ENCODE measurements at places on chromosomes 12 and 14.

- DNase-seq, result no peak
These were observed 53.8 kb downstream of the STAB2 start for GRCh38 chr12:103640831-103641230.

- DNase-seq, result no peak
These were observed 142.6 kb downstream of the GPHN start for GRCh38 chr14:66650491-66650911.

- DNase-seq, result no peak
These were observed 11.7 kb downstream of the HDAC7 start for GRCh38 chr12:47808050-47808449.

GRCh38 chr12:52794479-52795331, 1.2 kb downstream of the KRT3 start:
- no peak for DNase-seq

GRCh38 chr12:51836827-51837173, 11.7 kb downstream of the FIGNL2 start:
- DNase-seq, result no peak
